HTR-8/SVneo (cell line): ENCODE measurements at places on chromosomes 12 and 14.

DNA sequence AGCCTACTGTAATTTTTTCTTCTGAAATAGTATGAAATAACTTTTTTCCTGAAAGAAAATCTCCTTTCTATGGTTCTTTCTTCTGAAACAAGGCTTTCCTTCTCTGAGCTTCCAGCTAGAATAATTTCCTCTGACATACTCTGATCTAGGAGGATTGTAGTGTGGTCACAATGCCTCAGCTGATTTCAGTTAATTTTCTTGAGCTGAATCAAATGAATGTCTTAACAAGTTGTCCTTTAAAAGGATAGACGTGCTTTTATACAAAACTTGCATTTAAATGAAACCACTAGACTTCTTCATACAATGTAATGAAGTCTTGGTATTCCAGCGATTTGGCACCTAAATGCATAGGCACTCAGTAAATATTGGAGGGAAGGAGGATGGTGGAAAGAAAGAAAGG lies 94.4 kb downstream of the BICD1 start:
- no peak for DNase-seq

GRCh38 chr14:22976620-22977433 lies 5.5 kb downstream of the AJUBA start:
- no peak for DNase-seq

DNA sequence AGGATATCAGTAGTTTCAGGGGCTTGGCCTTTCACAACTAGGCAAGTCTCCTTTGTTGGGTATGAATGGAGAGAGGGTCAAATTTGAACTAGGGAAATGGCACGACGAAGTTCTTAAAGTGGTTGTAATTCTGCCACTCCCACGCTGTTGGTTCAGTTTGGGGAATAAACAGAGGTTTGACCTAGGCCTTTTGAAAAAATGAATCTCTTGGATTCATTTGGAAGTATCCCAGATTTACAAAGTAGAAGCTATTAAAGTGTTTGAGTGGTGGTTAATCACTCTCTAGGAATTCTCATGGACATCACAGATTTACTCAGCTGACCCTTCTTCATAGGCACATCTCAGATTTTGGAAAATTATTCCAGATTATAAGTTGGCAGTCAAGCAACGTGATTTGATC lies 14.8 kb downstream of the BATF start:
- no peak for DNase-seq

- no peak for DNase-seq
Measured at GRCh38 chr12:45336762-45337596, 121.1 kb downstream of the ANO6 start.

DNA sequence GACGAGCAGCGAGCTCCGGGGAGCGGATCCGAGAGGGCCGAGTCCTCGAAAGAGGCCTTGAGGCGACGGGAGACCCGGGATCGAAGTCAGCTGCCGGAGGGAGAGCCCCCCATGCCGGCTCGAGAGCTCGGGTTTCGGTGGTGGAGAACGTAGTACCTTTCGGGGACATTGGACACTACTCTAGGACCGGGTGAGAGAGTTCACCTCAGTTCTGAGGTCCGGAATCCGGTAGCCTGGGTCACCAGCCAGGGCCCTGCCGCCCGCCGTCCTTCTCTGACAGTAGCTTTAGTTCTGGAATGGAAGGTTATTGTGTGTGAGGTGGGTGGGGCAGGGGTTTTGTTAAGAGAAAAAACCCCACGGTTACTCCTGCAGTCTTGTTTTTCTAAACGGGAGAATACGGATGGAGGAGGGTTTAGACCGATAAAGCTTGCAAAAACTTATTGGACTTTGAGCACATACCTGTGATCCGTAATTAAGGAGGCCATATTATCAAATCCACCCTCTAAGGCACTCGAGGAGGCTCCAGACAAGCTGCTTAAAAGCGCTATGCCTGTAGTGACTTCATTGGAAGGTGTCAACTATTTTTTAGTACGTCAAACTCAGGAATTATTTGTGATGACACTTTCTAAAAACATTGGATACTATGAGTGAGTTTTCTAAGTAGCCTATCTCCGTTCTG lies 765 bp downstream of the SCYL2 start:
- DNase-seq = no peak
